ENCODE measurements at places on chromosomes 11 and 22. TPM values are rescaled to one million over a fixed set of nuclear protein-coding genes. Genes with fewer than 3 reads are reported as not detected.

DNA sequence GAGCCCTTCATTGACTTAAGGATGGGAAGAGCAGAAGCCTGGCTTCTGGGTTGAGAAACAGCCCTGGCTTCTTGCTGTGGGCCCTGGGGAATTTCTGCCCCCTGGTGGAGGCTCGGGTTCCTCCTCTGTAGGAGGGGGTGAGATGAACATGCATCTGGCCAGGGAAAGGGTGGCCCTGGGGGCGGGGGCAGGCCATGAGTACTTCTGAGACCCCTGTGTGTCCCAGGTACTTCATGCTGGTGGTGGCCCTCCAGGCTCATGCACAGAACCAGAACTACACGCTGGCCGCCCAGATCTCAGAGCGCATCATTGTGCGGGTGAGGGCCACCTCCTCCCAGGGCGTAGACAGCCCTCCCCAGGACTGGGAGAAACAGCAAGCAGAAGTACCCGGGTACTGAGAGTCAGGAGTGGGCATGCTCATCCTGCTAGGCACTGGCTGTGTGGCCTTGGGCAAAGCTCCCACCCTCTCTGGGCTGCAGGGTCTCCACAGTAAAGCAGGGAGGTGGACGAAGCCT, 15.8 kb downstream of the TMEM258 start:
- DNase-seq: peak; percentile 50

GRCh38 chr11:128188346-128189004, 398.9 kb downstream of the ETS1 start:
- DNase-seq: no peak

GRCh38 chr11:78019808-78020207, 3.3 kb downstream of the KCTD14 start:
- no peak for DNase-seq

- no peak for DNase-seq
These were observed 46.6 kb downstream of the WNT7B start for GRCh38 chr22:45930324-45930723.

AGBL2 gene
- total RNA-seq: 7.0 TPM
